ENCODE measurements at places on chromosomes 16 and 17.
A peak's percentile ranks its signal among the peaks of the same experiment; 100 is the strongest.

- no peak for DNase-seq
Measured at GRCh38 chr16:896261-897199, 74.3 kb downstream of the LMF1 start.

- no peak for DNase-seq
Measured at GRCh38 chr16:17058471-17058870, 412.3 kb downstream of the XYLT1 start.

- no peak for DNase-seq
Measured at GRCh38 chr17:79072544-79072943, 2.1 kb upstream of the ENGASE start.

GRCh38 chr16:4314532-4315185 lies 1.2 kb upstream of the GLIS2 start:
- DNase-seq: peak; percentile 37

GRCh38 chr16:88628512-88628974 lies 9.8 kb upstream of the IL17C start:
- no peak for DNase-seq

DNA sequence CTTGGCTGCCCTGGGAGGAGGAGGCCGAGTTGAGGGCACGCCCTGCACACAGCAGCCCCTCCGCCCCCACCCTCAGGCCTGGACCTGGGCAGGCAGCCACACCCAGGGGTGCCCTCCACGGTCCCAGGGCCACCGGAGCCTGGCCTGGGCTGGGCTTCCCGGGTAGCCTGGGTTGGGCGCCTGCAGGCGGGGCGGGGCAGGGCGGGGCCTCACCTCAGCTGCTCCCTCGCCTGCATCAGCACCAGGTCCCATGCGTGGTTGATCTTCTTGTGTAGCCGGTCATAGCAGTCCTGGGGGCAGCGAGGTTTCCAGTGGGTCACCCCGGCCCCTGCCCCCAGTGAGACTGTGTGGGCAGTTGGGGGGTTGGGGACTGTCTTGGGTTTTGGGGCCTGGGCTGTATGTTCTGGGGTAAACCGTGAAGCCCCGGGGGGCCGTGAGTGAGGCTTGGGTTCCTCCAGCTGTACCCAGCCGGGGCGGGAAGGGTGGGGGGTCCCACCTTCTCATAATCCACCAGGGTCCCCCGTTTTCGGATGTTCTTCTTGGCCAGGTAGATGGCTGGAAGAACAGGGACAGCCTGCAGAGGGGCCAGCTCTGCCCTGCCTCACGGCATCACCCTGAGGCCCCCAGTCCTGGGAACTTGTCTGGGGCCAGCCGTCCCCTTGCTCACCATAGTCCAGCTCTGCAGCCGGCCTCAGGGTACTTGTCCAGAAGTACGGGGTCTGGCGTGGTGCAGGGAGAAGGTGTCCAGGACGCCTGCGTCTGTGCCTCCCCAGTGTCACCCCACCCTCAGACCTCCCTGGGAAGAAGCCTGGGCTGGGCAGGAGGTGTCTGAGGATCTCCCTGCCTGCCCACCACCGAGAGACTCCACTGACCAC lies 2.0 kb downstream of the RGS11 start:
- no peak for DNase-seq

GRCh38 chr16:676913-677312 lies 1.4 kb downstream of the RHBDL1 start:
- no peak for DNase-seq

DNA sequence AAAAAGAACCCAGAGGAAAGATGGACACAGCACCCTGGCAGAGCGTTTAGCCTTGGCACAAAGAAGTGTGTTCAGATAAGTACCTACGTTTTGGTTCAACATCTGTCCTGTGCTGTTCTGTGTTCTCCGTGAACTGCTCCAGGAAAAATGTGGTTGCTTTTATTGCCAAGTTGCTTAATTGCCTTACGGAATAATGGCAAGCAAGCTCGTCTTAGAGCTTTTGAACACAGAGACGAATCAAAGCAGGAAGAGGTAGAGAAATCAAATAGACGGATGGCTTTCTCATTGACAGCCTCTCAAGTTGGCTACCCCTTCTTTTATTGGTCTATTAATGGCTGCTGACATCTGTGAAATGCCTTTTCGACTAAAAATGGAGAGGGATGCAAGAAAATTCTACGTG lies 911.1 kb upstream of the EEF2KMT start:
- no peak for DNase-seq

- peak; percentile 44 for DNase-seq
Measured at GRCh38 chr16:66899310-66899944, 19.1 kb downstream of the PDP2 start.

GRCh38 chr16:3655396-3656159 lies 1.1 kb downstream of the DNASE1 start:
- DNase-seq: no peak

- DNase-seq: no peak
Measured at GRCh38 chr16:72255786-72256185, 83.8 kb upstream of the PMFBP1 start.

GRCh38 chr16:69618307-69618706 lies 52.5 kb downstream of the NFAT5 start:
- DNase-seq: no peak

DNA sequence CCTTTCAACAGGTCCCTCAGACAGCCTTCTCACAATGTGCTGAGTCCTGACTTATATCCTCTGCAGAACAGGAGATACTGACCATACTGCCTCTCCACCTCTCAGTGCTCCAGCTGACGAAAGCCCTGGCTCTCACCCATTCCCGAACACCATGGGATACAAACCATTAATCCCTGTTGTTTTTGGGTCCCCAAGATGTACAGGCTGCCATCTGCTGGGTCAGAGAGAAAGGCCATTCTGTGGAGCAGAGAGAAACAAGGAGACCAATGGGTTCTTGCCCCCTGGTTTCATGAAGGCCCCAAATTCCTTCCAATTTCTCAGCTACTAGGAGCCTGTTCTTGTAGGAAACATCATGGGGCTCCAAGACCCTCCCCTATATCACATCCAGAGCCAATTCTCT lies 3.0 kb downstream of the ERN2 start:
- no peak for DNase-seq

DNA sequence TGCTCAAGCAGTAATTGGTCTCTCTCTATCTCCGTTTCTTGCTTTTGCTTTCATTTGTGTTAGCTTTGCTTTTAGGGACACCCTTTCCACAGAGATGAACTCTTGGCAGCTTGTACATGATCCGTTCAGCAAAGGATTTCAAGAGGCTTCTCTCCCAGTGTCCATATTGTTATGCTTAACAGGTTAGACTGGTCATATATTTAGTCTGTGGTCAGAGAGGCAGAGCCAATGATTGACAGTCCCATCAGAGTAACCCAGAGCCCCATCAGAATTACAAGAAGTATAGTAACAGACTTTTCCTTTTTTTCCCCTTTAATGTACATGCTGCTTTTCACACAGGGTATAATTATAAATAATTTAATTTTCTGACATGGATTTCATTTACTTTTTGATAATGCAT lies 34.4 kb downstream of the GDPD1 start:
- no peak for DNase-seq

DNA sequence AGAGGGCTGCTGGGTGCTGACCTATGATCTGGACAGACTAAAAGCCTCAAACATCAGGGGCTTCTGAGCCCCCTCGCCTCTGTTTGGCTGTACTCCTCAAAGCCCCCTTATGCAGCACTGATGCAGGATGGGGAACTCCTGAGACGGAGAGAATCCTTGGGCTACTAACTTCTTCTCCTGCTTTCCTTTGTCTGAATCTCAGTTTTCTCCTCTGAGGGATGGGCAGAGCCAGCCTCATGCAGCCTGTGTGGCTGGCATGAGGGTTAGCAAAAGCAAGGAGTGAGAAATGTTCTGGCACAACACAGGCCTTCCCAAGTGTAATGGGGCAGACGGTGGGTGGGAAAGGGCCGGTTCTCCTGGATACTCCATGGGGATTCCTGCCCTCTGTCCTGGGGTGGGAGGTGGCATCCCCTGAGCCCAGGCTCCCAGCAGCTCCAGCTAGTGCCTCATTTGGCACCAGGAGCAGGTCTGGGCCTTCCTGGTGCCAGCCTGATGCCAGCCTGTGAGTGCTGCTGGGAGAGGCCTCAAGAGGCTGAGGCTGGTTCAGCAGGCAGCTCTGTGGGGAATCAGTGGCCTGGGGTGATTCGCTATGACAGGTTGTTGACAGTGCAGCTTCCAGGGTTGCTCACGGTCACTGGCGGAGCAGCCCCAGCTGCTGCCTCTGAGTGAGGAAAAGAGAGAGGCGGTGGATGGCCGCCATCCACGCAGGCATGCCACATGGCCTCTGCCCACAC lies 4.0 kb upstream of the BRD7 start:
- peak; percentile 36 for DNase-seq

DNA sequence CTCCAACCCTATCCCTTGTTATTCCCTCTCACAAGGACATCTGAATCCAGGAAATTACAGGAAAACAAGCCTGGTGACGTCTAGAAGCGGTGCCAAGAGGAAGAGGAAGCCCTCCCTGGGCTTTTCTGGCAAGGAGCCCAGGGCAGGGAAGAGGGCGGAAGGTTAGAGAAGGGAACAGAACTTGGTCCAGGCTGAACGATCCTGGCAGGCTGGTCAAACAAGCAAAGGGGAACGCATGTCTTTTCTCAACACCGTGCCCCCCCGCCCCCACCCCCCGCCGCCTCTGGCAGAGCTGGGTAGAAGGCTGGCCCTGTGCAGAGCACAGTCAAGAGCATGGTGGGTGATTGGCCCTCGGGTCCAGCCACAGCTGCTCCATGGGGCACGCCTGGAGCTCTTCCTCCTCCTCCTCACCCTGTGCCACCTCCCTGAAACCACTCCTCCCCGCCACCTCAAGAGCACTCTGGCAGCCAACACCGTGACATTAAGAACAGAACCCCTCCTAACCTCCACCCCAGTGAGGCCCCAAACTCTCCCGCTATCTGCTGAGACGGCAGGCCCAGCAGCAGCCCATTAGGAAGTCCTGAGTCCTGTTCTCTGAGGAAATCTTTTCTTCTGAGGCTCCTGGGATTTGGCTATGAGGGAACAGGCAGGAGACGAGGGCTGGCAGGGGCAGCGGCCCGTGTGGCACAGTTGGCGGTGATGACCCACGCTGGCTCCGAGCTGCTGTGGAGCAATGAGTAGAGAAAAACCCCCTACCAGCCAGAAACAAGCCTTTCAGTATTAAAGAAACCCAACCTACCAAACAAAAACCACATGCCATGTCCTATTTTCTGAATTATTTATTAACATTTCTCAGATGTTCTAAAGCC lies 7.3 kb downstream of the C16orf86 start:
- DNase-seq: no peak

DNA sequence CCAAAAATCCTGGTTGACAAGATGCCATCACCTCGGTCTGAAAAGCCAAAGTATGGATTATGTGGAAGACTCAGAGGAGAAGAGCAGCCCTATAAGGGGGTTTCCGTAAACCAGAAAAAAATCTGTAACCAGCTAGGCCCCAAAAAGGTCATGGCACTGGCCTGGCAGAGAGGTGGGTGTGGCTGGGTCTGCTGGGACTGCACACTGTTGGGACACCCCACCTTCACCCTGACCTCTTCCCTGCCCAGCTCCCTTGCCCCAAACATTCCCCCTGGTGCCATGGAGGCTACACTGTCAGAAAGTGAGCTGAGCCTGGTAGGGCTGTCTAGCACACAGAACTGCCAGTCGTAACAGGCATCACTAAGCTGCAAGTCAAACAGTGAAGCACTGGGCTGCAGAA lies 6.5 kb downstream of the SLC47A2 start:
- DNase-seq: no peak

- DNase-seq: peak; percentile 94
Measured at GRCh38 chr16:56985288-56985961, 3.9 kb upstream of the NLRC5 start.

DNA sequence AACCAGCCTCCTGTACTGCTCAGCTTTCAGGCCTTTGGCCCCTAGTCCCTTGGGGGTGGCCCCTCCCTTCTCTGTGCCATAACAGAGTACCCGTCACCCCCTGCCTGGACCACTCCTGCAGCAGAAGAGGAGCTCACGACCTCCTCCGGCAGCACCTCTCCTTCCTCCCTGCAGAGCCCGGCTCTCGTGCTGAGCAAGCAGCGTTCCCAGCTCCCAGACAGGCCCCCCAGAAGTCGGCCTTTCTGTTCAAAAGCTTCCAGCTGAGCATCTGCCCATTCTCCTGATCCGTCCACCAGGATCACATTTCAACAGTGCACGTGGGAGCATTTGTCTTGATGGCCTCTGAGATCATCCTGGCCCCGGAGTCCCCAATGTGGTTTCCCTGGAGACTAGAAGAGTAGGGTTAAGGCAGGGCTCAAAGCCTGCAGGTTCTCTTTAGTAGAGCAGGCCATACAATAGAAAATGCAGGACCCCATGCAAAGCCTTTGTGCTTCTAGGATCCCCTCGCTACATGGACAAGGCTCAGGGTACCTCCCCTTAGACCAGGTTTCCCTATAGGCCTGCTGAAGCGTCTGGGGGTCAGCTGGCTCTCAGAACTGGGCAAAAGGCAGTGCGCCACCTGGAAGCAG lies 35.6 kb downstream of the NLRC3 start:
- no peak for DNase-seq

GRCh38 chr16:54009464-54010176 lies 277.0 kb downstream of the IRX3 start:
- DNase-seq: no peak

GRCh38 chr17:78224231-78225087 lies 7.0 kb upstream of the TMEM235 start:
- no peak for DNase-seq

- peak; percentile 80 for DNase-seq
Measured at GRCh38 chr17:73710095-73710592, 65.9 kb upstream of the SDK2 start.

DNA sequence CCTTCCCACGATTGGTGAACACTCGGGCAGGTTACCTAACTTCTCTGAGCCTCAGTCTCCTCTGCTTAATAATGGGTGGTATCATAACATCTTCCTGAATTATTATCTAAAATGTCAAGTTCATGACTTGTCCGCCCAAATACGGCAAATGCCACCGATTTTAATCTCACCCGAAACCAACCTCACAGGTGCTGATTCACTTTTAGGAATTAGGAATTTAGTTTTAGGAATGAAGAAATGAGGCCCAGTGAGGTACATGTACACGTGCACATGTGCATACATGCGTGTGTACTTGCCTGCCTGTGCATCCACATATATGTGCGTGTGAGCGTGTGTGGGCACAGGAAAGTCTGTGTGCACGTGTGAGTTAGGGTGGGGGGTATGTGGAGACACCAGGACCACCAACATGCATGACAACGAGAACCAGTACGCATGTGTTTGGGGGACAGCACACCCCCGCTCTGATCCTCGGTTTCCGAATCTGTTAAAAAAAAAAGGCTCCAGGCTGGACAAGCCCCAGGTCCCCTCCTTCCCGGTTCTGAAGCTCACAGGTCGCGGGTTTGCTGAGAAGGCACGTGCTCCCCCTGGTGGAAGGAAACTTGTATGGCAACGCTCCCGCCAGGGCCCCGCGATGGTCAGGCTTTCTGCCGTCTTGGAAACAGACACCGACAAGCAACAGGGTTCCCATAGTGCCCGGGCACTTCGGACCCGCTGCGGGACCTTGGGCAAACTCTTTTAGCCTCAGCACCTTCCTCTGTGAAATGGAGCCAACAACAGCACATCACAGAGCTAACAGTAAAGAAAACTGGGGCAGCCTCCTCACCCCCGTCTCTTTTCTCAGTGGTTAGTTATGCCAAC lies 219.2 kb downstream of the RBFOX3 start:
- DNase-seq: peak; percentile 91

GRCh38 chr17:47935961-47936360 lies 5.4 kb upstream of the PNPO start:
- peak; percentile 45 for DNase-seq

Data from GM03348 (cell line).